IMR-90 (cell line): ENCODE measurements at places on chromosomes 13 and 19. TPM values are rescaled to one million over a fixed set of nuclear protein-coding genes. Genes with fewer than 3 reads are reported as not detected.
A peak's percentile ranks its signal among the peaks of the same experiment; 100 is the strongest.

LGI4 gene
- polyA plus RNA-seq, result 0.06 and 0.10 TPM in 2 replicates

RGL3 gene
- 0.34 and 0.62 TPM in 2 replicates for polyA plus RNA-seq

PPM1N gene
- 1.6 TPM in 2 replicates for polyA plus RNA-seq

DNA sequence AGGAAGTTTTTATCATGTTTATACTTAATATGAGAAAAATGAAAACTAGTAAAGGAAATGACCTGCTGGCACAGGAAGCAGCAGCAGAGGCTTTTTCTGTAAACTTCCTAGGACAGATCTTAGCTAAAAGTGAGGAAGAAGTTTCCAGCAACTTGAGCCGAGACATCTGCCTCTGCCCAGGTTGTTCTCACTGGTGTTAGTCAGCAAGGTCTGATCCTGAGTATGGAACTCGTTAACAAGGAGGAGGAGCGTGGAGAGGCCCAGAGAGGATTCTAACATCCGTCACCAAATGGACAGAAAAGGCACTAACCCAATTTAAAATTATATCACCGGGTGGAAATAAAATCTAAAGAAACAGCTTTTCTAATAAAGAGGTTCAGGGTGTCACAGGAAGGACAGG, 43.6 kb downstream of the PHF11 start:
- DNase-seq, result peak; percentile 20

- DNase-seq, result no peak
Observed at GRCh38 chr19:2083174-2083854, 12.8 kb downstream of the MOB3A start.

GRCh38 chr13:79468819-79469218, 12.1 kb upstream of the NDFIP2 start:
- DNase-seq, result no peak

DNA sequence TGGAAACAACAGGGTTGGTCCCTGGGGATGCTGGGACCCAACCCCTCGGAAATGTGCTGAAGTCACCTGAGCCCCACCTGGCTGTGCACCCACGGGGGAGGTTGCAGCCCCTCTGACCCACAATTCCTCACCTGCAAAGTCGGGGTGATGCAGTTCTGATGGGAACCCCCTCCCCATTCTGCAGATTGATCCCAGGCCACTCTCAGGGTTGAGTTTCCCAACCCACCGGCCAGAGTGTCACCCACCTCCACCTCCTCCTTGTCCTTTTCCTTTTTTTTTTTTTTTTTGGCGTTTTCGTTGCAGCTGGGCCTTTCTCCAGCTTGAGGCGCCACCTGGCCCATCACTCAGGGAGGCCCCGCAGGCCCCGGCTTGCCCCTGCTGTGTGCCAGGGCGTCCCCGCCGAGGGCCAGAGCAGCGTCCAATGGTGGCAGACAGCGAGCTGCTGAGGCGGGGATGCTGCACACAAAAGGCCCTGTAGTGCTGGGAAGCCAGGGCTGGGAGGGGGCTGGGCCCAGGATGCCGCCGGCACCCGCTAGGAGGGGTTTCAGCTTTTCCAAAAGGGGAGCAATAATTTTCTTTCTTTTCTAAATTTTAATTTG, 4.6 kb downstream of the PIK3R2 start:
- DNase-seq, result no peak

DNA sequence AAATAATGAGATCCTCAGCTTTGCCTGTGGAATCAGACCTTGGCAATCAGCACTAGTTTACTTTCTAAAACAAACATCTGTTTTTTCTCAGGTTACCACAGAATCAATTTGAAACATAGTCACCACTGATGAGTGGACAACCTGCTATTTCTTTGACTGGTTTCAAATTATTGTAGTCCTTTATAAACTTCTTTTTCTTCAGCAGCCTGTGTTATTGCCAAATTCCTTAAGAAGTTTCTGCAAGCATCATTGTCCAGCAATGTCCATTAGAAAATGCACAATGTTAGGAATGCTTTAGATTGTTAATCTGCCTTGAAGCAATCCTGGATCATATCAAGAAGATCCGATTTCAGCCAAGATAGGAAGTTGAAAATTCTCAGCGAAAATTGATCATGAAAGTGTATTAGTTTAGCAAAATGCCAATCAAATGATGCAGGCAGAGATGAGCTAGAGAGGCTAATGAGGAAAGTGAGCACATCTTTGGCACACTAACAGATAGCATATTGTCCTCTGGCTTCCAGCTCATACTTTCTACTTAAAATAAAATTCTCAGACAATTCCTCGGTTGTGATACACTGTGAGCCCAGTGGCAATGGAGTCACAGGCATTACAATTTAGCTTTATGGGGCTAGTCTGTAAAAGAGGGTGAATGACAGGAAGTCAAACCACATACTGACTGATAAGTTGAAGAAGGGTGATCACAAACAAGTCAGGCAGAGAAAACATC, 270.6 kb downstream of the SLITRK6 start:
- DNase-seq, result peak; percentile 90

DNA sequence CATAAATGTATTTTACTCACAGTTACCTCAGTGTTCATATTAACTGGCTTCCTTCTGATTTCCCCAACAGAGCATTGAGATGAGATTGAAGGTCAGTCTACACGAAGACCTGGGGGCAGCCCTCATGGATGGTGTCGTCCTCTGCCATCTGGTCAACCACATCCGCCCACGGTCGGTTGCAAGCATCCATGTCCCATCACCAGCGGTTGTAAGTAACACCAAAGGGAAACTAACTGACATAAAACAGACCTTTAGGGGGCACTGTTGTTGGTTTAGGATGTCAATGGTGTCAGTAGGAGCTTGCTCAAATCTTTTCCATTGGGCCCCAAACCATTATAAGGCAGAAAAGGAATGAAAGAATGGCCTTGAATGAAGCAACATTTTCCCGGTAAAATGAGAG, 68.2 kb downstream of the ESD start:
- no peak for DNase-seq

DNA sequence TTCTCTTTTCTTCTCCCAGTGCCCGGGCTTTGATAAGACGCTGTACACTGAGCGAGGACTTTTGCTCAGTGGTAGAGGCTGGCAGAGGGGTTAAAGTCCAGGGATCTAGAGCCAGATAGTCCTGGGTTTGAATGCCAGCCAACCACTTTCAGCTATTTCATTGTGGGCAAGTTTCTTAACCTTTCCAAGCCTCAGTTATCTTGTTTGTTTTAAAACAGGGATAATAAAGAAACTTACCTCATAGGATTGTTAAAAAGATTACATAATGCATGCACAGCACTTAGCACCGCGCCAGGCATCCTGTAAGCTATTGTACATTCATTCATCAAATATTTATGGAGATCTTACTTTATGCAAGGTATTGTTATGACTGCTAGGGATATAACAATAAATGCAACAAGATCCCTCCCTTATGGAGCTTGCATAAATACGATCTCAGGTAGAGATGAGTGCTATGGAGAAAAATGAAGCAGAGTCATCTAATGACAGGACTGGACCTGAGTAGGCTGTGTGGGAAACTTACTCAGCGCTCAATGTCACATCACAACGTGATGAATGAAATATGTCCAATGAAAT, 70.8 kb downstream of the LNX2 start:
- no peak for DNase-seq

GRCh38 chr13:30165071-30165470, 142.3 kb downstream of the KATNAL1 start:
- DNase-seq, result no peak

TRAPPC6A gene
- 11.9 and 13.4 TPM in 2 replicates for polyA plus RNA-seq

PSG3 gene
- 0.03 and 0.10 TPM in 2 replicates for polyA plus RNA-seq

GRCh38 chr19:5698635-5699422, 8.7 kb downstream of the RPL36 start:
- DNase-seq, result no peak

C3 gene
- polyA plus RNA-seq, result 0.36 and 0.53 TPM in 2 replicates

GDF15 gene
- 43.5 and 49.8 TPM in 2 replicates for polyA plus RNA-seq

DNA sequence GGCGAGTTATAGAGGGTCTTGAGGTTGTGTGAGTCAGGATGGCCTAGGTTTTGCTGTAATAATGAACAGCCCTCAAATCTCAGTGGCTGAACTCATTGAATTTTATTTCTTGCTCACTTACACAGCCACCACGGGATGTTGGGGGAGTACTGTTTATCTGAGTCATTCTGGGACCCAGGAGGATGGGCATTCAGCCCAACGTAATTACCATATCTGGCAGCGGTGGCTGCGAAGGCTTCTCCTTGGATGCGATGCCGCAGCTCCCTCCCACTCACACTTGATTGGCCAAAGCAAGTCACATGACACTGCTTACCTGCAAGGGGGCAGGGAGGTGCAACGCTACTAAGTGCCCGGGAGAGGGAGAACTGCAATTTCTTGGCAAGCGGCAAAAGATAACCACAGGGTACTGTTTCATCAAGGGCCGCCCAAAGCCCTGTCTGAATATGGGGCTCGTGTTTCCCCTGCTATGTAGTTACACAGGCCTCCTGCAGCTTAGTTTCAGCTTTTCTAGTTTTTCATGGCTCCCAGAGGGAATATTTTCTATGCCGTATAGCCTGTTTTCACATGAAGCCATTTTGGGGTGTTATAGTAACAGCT, 19.9 kb downstream of the ZSWIM9 start:
- peak; percentile 82 for DNase-seq

PABPC3 gene
- polyA plus RNA-seq, result 0.10 and 0.15 TPM in 2 replicates

DNA sequence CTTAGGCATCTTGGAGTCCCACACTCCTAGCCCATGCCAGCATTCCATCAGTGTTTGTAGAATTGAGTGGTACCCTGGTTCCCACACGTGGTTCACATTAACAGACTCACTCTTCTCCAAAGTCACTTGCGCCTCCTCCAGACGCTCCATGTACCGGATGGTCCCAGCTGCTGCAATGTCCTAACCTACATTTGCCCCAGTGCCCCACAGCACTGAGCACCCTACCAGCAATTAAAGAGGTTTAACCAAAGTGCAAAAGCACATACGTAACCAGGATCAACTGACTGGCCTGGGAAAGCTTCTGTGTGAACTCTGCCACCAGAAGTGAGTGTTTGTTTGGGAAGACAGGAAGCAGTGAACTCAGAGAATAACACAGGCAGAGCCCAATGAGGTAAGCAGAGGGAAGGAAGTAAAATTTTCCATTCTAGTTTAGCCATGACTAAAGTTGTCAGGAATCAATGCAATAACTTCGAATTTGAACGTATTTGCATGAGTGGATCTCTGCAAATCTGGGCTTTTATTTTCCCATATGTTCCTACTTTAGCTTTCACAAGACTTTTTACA, 7.3 kb upstream of the MEDAG start:
- DNase-seq, result peak; percentile 98

GRCh38 chr13:43134868-43135267, 111.5 kb downstream of the DNAJC15 start:
- no peak for DNase-seq

GPX4 gene
- 1,083 and 1,136 TPM in 2 replicates for polyA plus RNA-seq

ACP7 gene
- not detected in 2 replicates for polyA plus RNA-seq

GRCh38 chr13:34017231-34017630, 199.3 kb downstream of the RFC3 start:
- DNase-seq, result no peak

DNA sequence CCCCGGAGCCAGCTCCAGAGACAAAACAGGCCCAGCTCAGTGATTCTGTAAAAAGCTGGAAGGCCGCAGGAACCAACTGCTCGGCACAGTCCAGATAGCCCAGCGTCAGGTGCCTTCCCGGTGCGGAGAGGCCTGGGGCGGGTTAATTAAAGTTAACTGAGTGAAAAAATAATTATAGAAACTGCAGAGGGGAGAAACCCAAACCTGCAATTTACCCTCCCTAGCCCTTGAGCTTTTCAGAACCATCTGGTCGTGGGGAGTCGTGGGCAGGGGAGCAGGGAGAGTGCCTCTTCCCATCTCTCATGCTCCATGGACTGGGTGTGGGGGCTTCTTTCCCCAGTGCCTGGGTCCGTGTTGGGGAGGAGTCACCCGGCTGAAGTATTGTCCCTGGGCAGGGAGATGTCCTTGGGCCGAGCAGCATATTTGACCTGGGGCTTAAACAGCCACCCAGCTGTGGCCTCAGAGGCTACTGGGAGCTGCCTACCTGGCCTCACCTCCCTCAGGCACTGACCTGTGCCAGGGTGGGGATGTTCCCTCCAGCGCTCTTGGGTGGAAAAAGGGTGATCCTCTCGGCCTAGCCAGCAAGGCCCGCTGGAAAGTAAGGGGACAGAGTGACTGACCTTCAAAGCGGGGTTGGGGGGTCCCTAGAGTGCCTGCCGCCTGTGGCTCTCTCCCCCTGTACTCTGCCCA, 65.9 kb downstream of the CHST8 start:
- DNase-seq, result no peak

DNA sequence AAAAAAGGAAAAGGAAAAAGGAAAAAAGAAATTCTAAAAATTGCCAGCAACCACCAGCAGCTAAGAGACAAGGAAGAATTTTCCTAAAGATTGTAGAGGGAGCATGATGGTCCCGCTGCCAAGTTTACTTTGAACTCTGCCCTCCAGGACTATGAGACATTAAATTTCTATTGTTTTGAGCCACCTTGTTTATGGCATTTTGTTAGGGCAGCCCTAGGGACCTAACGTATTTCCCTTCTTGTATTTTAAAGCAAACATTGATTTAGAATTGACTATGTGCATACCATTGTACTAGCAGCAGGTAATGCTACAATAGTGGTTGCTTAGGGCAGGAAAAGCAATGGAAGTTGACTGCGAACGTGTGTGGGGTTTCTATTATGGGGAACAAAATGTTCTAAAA, 1414.2 kb downstream of the EFNB2 start:
- no peak for DNase-seq

DNA sequence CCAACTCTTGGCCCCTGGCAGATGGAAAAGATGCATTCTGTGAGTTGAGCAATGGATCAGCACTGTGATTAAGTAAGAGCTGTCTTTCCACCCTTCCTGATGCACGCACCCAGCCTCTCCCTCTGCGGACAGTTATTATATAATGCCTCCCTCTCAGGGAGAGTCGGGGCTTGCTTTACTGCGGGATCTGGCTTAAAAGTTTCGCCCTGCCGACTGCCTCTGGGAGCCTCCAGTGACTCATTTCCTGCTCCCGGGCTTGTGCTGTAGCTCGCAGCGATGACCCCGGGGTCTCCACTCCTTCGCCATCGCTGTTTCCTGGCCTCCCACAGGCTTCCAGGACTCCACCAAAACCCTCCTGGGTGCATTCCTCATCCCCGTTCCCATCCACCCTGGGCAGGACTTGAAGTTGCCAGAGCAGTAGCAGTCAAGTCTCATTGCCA, 107.4 kb upstream of the SLC7A1 start:
- peak; percentile 69 for DNase-seq

DNA sequence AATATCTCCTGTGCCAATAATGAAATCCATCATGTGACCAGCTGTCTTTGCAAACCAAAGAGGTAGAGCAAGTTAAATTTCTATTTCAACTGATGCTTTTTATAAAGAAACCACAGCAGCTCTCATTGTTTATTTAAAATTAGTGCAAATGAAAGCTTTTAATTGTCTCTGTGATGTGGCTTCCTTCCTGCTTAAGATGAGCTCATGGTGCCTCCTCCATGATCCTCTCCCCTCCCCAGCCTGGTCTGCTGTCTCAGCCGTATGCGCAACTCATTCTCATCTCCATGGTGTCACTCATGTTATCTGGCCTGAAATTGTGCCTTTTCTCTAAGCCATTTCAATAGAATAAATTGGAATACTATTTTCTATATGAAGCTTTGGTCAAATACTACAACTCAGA, 270.6 kb downstream of the FGF14 start:
- DNase-seq, result no peak

PROSER3 gene
- 17.9 and 21.8 TPM in 2 replicates for polyA plus RNA-seq

GRCh38 chr13:112977525-112977924, 8.5 kb downstream of the MCF2L start:
- no peak for DNase-seq
